BJ (cell line): ENCODE measurements at places on chromosomes 1 and 21.

GRCh38 chr21:46619846-46620245 is 15.0 kb upstream of the S100B start:
- DNase-seq, result no peak

DNA sequence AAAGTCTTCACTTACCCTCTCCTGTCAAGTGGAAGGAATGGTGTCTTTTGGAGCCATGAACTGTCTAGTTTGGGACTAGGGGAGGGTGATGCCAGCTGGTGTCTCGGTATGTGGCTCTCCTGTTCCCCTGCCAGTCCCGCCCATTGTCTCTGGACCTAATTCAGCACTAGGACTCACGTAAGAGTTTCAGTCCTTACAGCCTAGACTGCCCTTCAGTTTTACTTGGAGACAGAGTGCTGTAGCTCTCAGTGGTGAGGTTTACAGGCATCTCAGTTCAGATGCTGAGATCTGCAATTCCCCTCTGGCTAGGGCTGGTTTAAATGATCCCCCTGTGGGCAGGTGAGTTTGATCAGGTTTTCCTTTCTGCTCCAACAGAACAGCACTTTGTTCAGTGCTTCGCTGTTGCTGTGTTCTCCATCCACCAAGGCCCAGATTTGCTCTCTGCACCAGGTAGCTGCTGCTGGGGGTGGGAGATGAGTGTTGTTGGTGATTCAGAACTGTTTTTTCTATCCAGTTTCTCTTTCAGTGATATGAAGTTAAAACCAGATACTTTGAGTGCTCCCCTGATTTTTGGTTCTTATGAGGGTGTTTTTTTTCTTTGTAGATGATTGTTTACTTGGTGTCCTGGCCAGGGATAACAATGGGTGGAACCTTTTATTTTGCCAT is 198.3 kb upstream of the RNPC3 start:
- no peak for DNase-seq

DNA sequence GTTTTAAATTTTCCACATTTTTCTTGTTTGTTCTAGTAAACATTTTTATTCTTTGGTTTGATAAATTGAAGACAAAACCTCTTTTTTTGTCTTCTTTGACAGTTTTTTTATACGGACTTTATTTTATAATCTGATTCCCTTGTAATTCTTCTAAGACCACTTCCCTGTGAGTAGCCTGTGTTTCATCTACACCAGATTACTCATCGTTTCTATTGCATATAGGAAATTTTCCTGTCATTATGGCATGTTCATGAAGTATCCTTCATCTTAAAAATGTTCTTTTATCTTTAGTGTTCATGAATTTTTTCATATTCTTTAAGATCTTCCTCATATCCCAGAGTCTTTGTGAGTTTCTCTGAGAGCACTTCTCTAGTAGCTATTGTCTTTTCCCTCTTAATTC is 109.8 kb downstream of the USP25 start:
- DNase-seq, result no peak

- DNase-seq, result no peak
Measured at GRCh38 chr1:201080135-201080534, 32.1 kb downstream of the CACNA1S start.

GRCh38 chr1:165287781-165288180 is 68.7 kb downstream of the LMX1A start:
- no peak for DNase-seq

- DNase-seq, result no peak
Measured at GRCh38 chr1:23787701-23788100, 3.2 kb upstream of the LYPLA2 start.

DNA sequence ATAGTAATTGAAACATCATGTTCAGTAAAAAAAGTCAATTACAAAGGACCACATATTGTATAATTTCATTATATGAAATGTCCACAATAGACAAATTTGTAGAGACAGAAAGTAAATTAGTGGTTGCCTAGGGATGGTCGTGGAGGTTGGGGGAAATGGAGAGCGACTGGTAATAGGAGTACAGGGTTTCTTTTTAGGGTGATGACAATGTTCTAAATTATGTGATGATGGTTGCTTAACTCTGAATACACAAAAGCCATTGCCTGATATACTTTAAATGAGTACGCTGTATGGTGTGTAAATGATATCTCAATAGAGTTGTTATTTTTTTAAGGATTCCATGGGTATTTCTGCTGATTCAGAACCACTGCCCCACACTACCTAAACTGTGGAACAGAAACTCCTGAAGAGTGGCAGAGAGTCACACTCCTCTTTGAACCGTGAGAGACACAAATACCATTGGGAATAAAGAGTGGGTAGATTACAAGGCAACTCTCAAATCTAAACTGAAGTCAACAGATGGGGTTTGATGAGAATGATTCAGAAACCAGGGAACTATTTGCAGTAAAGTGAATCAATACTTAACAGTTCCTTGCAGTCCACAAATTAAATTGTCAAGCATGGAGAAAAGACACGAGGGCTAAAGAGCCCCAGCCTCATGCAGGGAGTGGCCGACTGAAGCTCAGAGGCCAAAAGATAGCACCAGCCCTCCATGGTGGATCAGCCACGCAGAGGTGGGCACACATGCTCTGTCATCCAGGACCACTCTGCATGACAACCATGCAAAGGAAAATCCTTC is 118.0 kb downstream of the CAPN8 start:
- DNase-seq, result no peak

DNA sequence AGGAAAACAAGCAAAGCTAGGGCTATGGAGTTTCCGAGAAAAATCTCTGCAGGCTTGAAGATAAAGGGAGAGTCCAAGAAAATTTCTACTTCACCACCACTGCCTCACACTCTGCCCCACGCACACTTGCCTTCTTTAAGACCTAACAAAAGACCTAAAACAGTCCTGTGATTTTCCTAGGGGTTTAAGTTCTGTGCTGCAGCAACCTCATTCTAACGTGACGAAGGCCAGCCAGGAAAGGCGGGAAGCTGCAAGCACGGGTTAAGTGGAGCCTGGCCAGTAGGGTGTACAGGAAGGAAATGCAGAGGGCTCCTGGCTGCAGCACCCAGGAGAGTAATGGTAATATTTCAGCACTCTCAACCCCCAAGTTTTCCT is 1.5 kb downstream of the SPATA6 start:
- DNase-seq, result no peak

DNA sequence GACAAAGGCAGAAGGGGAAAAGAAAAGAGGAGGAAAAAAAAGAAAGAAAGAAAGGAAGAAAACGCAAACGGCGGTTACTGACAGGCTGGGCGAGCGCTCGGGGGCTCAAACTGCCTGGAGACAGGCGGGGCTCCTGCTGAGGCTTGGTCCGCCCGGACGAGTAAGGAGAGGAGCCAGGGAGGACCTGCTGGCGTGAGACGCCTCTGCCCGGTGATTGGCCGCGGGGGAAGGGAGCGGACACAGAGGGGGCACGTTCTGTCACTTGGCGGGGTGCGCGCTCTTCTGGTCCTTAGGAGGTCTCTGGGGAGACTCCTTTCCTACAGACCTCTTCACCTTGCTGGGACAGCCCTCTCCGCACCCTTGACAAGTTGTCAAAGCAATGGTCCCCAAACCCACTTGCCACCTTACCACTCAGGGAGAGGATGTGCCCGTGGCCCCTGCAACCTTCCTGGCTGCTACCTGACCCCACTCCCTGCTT is 791 bp upstream of the PIK3R3 start:
- no peak for DNase-seq

DNA sequence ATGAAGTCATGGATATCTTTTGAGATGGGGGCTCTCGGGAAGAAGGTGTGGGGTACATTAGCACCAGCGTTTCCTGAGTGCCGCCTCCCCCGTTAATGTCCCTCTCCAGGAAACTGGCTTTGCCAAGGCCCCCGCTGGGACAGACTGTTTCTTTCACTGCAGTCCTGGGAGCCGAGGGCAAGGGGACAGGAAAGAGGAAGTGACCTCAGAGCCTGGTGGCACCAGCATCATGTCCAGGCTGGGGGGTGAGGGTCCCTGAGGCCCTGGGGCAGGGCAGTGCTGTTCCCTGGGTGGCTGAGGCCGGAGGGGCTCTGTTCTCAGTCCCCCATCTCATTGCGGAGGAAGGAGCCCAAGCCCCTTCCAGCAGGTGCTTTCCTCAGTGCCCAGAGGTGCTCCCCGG is 5.8 kb downstream of the PFKL start:
- DNase-seq, result no peak

GRCh38 chr1:44808938-44809917 is 905 bp downstream of the BTBD19 start:
- DNase-seq, result no peak

DNA sequence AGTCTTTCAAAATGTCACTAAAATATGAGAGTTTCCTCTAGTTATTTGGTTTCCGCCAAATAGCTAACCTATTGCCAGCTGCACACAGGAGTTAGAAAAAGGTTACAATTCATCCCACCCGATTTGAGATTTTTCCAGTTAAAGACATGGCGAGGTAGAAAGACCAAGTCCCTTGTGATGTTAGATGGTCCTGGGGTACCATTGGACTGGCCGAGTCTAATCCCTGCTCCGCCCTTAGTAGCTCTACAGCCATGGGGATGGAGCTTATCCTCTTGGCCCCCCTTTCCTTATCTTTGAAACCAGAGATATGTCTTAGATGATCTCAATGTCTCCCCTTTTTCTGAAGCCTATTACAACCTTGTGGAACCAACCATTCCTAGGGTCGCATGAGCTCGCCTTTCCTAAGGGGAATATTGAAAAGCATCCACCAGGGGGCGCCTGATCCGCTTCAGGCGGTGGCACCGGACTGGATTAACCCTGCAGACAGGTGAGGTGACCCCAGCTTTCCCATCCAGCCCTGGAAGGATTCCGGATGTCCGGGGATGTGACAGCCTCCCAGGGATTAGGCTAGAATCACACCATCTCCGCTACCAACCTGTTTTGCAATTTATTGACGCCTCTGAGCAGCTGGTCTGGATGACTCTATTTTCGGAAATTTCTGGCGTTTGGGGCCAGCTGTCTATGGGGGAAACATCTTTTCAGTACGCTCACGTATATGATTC is 68.3 kb upstream of the SIM2 start:
- no peak for DNase-seq

DNA sequence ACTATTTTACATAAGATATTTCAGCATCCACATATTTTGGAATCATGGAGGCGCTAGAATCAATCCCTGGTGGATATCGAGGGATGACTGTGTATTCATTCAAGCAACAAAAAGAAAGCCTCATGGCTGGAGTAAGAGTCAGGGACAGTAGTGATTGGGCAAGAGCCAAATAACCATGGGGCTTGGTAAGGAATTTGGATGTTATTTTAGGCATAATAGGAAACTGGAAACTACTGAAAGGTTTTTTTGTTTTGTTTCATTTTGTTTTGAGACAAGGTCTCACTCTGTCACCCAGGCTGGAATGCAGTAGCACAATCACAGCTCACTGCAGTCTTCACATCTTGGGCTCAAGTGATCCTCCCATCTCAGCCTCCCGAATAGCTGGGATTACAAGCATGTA is 33.8 kb upstream of the EYA3 start:
- DNase-seq, result no peak

DNA sequence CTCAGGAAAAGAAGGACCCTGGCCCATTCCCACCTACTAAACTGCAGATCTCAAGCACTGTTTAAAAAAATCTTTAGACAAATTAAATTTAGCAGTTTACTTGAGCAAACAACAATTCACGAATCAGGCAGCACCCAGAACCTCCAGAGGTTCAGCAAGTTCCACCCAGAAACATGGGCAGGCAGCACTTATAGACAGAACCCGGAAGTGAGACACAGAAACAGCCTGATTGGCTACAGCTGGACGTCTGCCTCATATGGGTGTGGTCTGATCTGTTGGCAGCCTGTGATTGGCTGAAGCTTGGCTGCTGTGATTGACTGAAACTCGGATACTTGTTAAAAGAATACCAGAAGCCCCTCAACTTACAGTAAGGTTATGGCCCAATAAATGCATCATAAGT is 34.7 kb upstream of the COL6A2 start:
- DNase-seq, result no peak

- DNase-seq, result no peak
Measured at GRCh38 chr1:172935062-172935592, 115.6 kb downstream of the TNFSF18 start.

DNA sequence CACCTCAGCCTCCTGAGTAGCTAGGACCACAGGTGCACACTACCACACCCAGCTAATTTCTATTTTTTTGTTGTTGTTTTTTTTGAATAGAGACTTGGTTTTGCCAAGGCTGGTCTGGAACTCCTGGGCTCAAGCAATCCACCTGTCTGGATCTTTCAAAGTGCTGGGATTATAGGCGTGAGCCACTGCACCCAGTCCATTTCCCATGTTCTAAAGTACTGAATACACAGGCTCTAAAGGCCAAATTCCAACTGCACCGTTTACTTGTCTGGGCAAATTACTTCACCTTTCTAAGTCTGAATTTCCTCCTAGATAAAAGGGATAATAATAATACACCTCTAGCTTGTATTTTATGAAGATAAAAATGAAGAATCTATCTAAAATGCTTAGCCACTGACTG is 39.6 kb downstream of the FRRS1 start:
- DNase-seq, result no peak

DNA sequence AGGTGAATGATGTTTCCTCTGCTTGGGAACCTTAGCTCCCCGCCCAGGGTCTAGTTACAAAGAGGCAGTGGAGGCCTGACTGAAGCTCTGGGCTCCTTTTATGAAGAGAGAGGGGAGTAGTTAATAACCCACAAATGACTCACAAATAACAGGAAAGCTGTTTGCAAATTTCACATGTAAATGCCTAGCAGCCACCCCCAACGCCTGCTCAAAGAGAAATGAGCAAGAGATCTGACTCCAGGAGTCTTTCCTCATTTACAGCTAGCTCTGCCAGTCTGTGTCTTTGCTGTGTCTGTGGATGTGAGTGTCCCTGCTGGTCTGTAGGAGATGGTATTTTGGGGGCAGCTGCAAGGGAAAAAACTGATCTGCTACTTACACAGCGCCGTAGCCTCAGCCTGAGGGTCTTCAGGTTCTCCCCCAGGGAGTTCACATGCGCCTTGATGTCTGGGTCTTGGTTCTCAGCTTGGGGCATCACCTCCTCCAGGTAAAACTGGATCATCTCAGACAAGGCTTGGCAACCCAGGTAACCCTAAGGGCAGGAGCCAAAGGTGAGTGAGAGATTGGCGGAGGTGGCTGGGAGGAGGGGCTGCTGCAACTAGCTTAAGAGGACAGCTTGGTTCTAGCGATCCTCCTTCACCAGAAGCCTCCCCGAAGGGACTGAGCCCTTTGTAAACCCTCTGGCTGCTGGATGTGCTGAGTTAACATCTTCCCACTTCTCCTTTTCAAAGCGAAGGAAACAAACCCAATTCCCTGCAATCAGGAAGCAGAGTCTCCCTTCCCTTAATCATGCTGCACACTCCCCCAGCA is at the start of gene IL19:
Gene IL19 (plus strand): TSS at position 243 of the 807 bp plus-strand sequence. CDS start 65,890 bp downstream, outside the sequence.
- DNase-seq, result no peak

- no peak for DNase-seq
Measured at GRCh38 chr1:190480231-190480630, 2.6 kb upstream of the BRINP3 start.

GRCh38 chr21:37367703-37368540 is 1.3 kb downstream of the DYRK1A start:
- no peak for DNase-seq

GRCh38 chr1:39478126-39478915 is 13.1 kb upstream of the BMP8A start:
- no peak for DNase-seq

- no peak for DNase-seq
Measured at GRCh38 chr1:13916530-13916929, 216.5 kb downstream of the PRDM2 start.

- DNase-seq, result no peak
Measured at GRCh38 chr1:26856181-26856580, 6.8 kb upstream of the SFN start.
